Stimulated activated CD4-positive, alpha-beta T cell treated with anti-CD3 and anti-CD28 coated beads, Interleukin-15, amount 100 ng/mL, for 48 hours (primary cell): ENCODE measurements at places on chromosomes 2 and 18.

DNA sequence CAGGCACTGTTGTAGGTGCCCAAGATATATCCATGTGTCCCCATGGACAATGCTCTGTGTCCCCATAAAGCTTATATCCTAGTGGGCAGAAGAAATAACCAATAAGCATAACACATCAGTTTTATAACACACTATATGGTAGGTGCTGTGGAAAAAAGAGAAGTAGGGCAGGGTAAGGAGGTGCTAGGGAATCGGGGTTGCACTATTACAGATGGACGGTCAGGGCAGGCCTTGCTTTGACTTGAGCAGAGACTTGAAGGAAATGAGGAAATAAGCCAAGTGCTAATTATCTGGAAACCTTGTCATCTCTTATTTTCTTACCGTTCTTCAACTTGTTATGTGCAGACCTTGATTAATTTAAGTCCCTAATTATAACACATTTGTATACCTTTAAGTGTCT lies 82.0 kb downstream of the PHLPP1 start:
- no peak for DNase-seq

DNA sequence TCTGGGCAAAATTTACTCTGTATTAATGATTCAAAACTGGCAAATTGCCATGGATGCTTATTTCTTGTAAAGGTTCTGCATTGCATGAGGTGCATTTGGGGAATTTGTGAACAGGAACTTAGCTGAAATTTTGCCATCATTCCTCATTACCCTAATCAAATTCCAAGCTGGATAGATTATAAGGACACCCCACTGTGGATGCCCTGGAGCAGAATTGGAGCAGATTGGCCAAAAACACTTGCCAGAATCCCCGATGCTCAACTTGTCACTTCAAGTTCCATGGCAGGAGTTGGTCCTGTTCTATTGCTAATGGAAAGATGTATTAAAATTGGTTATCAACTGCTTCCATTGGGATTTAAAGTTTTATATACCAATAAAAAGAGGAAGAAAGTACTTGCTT lies 237.9 kb downstream of the CCDC102B start:
- no peak for DNase-seq

- no peak for DNase-seq
Measured at GRCh38 chr18:76672627-76673026, 149.7 kb upstream of the ZNF236 start.

DNA sequence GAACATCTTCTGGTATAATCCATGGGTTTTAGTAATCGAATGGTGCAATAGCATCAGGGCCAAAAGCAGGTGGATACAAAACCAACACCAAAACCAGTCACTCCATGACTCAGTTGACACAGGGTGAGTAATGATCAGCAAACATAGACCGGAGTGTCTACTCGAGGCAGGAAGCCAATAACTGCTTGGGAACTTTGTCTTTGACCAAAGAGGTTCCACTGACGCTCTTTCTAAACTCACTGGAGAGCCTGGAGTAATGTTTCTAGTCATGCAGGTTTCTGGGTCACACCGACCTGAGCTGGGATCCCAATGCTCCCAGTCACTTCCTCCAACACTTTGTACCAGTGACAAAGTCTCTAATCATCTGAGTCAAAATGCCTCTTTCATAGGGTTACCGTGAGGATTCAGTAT lies 30.9 kb downstream of the MREG start:
- DNase-seq: no peak

- no peak for DNase-seq
Measured at GRCh38 chr2:138103156-138103555, 138.9 kb downstream of the HNMT start.

DNA sequence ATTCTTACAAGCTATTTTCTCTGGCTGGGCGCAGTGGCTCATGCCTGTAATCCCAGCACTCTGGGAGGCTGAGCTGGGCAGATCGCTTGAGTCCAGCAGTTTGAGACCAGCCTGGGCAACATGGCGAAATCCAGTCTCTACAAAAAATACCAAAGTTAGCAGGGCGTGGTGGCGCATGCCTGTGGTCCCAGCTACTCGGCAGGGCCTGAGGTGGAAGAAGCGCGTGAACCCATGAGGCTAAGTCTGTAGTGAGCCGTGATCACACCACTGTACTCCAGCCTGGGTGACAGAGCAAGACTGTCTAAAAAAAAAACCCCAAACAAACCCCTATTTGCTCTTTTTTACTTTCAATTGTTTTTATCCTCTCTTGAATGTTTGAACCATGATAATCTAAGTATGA lies 37.0 kb downstream of the PPP4R1 start:
- DNase-seq: no peak

DNA sequence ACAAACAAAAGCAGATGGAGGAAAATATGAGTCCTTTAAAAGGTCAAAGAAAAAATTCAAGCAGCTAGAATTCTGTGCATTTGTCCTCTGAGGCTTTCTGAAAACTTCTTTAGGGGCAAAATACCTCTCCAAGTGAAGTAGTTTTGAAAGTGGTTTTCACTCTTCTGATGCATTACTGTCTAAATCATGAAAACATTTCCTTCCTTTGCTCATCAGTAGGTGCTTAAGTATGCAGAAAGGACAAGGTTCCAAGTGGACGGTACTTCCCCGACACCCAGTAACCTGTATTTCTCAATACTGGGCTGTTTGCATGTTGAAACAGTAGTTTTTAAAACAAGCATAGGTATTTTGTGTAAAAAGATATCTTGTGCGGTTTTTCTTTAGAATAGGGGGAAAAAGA lies 189.1 kb upstream of the ERBB4 start:
- no peak for DNase-seq

GRCh38 chr2:180983468-180984242 lies 3.2 kb downstream of the UBE2E3 start:
- DNase-seq: no peak

GRCh38 chr18:62131301-62131909 lies 55.5 kb downstream of the PIGN start:
- DNase-seq: peak; percentile 59

GRCh38 chr2:158269143-158269542 lies 167.5 kb downstream of the UPP2 start:
- no peak for DNase-seq

DNA sequence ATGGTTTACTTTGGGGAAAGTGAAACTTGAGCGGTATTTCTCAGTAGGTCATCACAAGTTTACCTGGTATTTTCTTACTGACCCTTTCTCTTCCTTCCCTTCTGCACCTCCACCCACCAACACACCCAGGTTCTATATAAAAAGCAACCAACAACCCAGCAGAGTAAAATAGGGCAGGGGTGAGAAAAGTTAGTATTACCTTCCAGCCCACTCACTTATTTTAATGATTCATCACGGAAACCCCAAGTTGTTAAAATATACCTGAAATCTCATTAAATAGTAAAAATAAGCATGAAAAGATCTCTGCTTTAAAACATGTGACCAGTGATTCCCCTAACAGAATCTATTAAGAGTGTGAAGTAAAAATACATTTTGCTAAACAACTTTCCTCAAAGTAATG lies 306.1 kb downstream of the ZEB2 start:
- no peak for DNase-seq

- DNase-seq: no peak
Measured at GRCh38 chr2:3490191-3491170, 28.9 kb downstream of the ADI1 start.

DNA sequence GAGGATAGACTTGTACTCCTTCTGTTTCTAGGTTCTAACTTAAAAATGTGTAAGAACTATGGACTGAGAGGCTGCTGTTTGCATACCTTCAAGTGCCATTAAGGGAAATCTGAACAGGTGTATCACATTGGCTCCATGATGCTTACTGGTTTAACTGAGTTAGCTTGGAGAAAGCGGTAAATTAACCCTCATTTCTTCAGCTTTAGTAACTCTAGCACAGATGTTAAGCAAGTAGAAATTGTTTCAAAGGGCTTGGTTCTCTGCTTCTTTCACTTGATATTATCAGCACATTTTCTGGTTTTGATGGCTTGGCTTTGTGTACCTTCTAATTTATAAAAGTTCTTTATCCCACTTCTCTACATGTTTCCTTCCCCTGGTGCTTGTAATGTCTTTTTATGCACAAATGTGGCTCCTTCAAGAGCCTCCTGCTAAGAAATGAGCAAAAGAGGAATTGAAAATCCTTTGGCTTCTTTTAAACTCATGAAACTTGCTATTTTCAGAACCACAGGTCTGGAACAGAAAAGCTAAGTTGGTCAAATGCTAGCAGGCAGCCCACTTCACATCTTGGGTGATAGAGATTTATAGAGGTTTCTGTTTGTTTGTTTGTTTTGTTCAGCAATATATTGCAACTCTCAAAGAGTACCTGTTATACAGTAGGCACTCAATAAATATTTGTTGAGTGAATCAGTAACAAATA lies 249.9 kb upstream of the THUMPD2 start:
- DNase-seq: no peak

DNA sequence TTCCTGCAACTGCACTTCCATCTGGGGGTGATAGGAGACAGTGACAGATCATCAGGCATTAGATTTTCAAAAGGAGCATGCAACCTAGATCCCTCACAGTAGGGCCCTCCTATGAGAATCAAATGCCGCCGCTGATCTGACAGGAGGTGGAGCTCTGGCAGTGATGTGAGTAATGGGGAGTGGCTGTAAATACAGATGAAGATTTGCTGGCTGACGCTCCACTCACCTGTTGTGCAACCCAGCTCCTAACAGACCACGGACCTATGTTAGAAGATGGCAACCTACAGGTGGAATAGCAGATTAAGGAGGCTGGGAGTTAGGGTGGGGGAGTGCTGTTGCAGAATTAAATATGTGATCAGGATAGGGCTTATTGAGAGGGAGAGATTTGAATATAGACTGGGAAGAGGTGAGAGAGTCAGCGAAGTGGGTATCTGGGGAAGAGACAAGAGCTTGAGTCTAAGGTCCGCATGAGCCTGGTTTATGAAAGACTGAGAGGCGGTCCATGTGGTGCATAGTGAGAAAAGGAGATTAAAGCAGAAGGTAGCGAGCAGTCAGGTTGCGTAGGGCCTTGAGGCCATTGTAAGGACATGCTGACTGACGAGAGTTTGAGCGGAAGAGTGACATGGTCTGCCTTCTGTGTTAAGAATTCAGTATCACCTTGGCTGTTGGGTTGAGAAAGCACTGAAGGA lies 31.3 kb upstream of the TOGARAM2 start:
- no peak for DNase-seq

DNA sequence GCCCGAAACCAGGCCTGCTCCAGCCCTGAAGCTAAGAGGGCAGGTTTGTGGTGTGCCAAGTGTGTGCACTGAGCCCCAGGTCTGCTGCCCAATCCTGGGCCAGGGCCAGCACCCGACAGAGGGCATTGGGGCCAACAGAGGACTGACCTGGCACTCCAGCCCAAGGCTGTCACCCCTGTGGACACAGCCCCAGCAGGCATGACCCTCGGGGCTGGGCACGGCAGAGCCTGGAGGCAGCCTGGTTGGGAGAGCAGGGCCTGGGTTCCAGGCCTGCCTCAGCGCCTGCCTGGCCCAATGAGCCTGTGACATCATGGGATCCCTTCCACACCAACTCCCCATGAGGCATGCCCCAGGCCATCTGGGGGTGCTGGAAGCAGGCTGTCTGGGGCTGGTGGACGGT lies 10.8 kb upstream of the SNED1 start:
- DNase-seq: no peak
